T-cell (primary cell): ENCODE measurements at places on chromosomes 5 and 9.

GRCh38 chr9:70111641-70112236 lies 68.1 kb downstream of the MAMDC2 start:
- no peaks in the 10 kb centered on the region for H3K4me1 ChIP-seq
- no peak overlapping the region for H3K27ac ChIP-seq
- H3K4me3 ChIP-seq, result no peak overlapping the region
- DNase-seq, result no peak
- H3K27me3 ChIP-seq, result no peaks in the 10 kb centered on the region

DNA sequence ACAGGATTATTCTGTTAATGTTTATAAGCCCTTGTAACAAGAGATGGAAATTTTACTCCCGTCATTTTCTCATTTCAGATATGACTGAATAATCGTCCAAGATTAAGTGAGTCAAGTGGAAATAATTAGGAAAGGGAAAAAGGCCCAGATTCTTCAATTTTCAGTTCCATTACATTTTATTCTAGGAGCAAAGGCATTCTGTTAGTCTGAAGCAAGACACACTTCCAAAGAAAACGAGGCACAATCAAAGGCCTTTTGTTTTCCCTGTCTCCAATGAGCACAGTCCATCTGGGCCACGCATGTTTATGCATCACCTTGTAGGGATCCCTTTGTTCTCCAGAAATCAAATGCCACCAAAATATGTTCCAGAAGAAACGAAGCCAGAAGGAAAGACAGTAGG lies 382.9 kb upstream of the RFX3 start:
- H3K4me1 ChIP-seq, result no peaks in the 10 kb centered on the region
- H3K27me3 ChIP-seq, result no peaks in the 10 kb centered on the region
- DNase-seq, result no peak
- H3K27ac ChIP-seq, result no peak overlapping the region
- H3K4me3 ChIP-seq, result no peak overlapping the region

- H3K27me3 ChIP-seq, result no peaks in the 10 kb centered on the region
- DNase-seq, result peak; percentile 37
- H3K4me1 ChIP-seq, result no peaks in the 10 kb centered on the region
- H3K4me3 ChIP-seq, result no peak overlapping the region
- no peaks in the 10 kb centered on the region for H3K36me3 ChIP-seq
Measured at GRCh38 chr5:65790371-65791163, 68.6 kb downstream of the NLN start.

- H3K4me1 ChIP-seq, result no peaks in the 10 kb centered on the region
- peaks cover 13% of the 10 kb centered on the region for H3K27me3 ChIP-seq
- DNase-seq, result no peak
- no peak overlapping the region for H3K27ac ChIP-seq
Measured at GRCh38 chr5:61617995-61618525, 286.0 kb downstream of the ZSWIM6 start.

GRCh38 chr5:129991780-129992179 lies 87.5 kb downstream of the CHSY3 start:
- no peaks in the 10 kb centered on the region for H3K36me3 ChIP-seq
- H3K27ac ChIP-seq, result no peak overlapping the region
- no peaks in the 10 kb centered on the region for H3K27me3 ChIP-seq

- no peak for DNase-seq
- no peaks in the 10 kb centered on the region for H3K27me3 ChIP-seq
- H3K4me3 ChIP-seq, result peak overlapping the region; percentile 25
- H3K27ac ChIP-seq, result peak overlapping the region; percentile 35
- peaks cover 14% of the 10 kb centered on the region for H3K4me1 ChIP-seq
- H3K36me3 ChIP-seq, result no peaks in the 10 kb centered on the region
Measured at GRCh38 chr5:65866837-65867521, 59.4 kb upstream of the ERBIN start.

DNA sequence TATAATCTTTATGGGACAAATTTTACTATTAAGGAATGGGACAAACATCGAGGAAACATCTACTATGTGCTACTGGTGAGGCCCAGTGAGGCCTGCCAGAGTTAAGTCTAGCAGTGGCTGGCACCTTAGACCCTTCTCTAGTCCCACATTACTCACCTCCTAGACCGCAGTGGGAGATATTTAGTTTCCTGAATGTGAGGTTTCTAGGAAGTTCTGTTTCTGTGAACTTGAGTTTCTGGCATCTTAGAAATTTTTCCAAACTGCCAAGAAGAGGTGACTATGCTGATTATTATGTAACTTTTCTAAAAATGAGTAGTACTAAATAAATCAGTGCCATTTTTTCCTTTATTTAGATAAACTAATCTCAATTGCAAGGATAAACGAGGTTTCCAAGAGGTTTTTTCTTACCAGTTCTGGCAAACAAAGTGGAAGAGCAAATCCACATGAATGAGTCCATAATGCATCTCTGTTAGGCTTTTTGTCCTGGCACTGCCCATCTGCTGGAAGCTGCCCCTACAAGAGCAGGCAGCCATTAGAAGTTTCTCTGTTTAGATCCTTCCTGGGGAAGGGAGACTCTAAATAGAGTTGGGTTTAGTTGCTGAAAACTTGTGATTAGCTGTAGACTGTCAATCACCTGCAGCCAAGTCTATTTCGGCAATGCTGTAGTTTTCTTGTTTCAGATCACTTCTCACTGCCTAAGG lies 348.7 kb downstream of the MAN2A1 start:
- H3K4me1 ChIP-seq, result no peaks in the 10 kb centered on the region
- no peak overlapping the region for H3K4me3 ChIP-seq
- H3K36me3 ChIP-seq, result no peaks in the 10 kb centered on the region
- no peak overlapping the region for H3K27ac ChIP-seq
- no peaks in the 10 kb centered on the region for H3K27me3 ChIP-seq

DNA sequence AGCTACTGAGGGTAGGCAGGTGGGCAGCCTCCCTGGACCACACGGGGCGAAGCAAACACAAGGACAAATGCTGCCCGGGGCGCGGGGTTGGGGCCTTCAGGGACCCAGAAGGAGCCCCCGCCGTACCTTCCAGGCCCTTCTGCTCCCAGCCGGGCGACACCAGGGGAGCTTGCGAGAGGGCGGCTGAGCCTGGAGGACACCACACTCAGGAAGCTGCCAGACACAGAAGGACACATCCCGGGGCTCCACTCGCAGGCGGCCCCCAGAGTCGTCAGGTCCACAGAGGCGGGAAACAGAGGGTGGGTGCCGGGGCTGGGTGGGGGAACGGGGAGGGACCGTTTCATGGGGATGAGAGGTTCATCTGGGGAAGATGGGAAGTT lies 58.5 kb upstream of the UBAC1 start:
- H3K27ac ChIP-seq, result no peak overlapping the region
- no peak overlapping the region for H3K4me3 ChIP-seq
- no peak for DNase-seq
- H3K27me3 ChIP-seq, result no peaks in the 10 kb centered on the region

GRCh38 chr5:125326150-125326510 lies 579.7 kb upstream of the ZNF608 start:
- DNase-seq, result no peak

GRCh38 chr9:113946496-113947115 lies 70.5 kb downstream of the ZNF618 start:
- no peaks in the 10 kb centered on the region for H3K36me3 ChIP-seq
- DNase-seq, result no peak
- H3K27ac ChIP-seq, result no peak overlapping the region
- H3K4me3 ChIP-seq, result no peak overlapping the region
- no peaks in the 10 kb centered on the region for H3K4me1 ChIP-seq
- peaks cover 15% of the 10 kb centered on the region for H3K27me3 ChIP-seq

DNA sequence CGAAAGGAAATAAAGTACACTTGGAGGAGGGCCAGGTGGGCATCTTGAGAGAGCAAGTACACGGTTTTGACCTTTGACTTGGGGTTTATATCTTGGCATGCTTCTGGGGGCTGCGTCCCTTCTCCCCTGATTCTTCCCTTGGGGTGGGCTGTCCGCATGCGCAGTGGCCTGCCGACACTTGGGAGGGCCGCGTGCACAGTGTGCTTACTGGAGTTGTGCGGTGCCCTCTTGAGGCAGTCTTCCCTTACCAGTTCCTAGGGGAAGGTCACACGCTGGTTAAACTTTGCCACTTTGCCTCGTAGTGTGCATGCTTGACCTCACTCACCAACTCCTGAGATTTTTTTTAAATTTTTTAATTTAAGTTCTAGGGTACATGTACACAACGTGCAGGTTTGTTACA lies 4.3 kb upstream of the CLPTM1L start:
- H3K36me3 ChIP-seq, result no peaks in the 10 kb centered on the region
- H3K27me3 ChIP-seq, result no peaks in the 10 kb centered on the region
- no peak overlapping the region for H3K4me3 ChIP-seq
- H3K4me1 ChIP-seq, result peaks cover 14% of the 10 kb centered on the region
- DNase-seq, result no peak
- H3K27ac ChIP-seq, result no peak overlapping the region

- H3K4me3 ChIP-seq, result no peak overlapping the region
- H3K27me3 ChIP-seq, result no peaks in the 10 kb centered on the region
- H3K27ac ChIP-seq, result no peak overlapping the region
- no peaks in the 10 kb centered on the region for H3K36me3 ChIP-seq
- DNase-seq, result no peak
Measured at GRCh38 chr5:17148481-17148880, 69.0 kb upstream of the BASP1 start.

DNA sequence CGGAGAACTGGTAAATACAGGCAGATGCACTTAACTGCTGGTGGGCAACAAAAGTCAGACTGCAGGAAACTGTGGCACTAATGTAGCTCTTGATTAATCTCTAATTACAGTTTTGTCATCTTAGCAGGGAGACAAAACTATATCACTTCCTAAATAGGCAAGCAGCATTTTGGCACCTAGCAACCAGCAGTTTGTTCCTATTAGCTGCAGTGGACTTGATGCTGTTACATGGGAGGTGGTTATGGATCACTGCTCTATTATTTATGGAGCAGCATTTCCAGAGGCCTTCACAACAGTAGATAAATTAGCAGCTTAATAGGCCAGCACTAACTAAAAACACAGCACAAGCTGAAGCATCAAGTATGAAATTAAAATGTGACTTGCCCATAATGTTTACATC lies 518.3 kb upstream of the ITGA1 start:
- H3K4me3 ChIP-seq, result no peak overlapping the region
- H3K27me3 ChIP-seq, result no peaks in the 10 kb centered on the region
- H3K36me3 ChIP-seq, result no peaks in the 10 kb centered on the region
- no peaks in the 10 kb centered on the region for H3K4me1 ChIP-seq
- H3K27ac ChIP-seq, result no peak overlapping the region
- no peak for DNase-seq

- no peak overlapping the region for H3K27ac ChIP-seq
- no peaks in the 10 kb centered on the region for H3K27me3 ChIP-seq
- H3K36me3 ChIP-seq, result peaks cover 8% of the 10 kb centered on the region
- no peak for DNase-seq
- no peaks in the 10 kb centered on the region for H3K4me1 ChIP-seq
- H3K4me3 ChIP-seq, result no peak overlapping the region
Measured at GRCh38 chr9:126388964-126389708, 62.5 kb downstream of the MVB12B start.

- H3K36me3 ChIP-seq, result no peaks in the 10 kb centered on the region
- H3K27me3 ChIP-seq, result peaks cover 5% of the 10 kb centered on the region
- H3K4me1 ChIP-seq, result no peaks in the 10 kb centered on the region
- H3K4me3 ChIP-seq, result no peak overlapping the region
Measured at GRCh38 chr9:121491111-121491510, 8.5 kb downstream of the GGTA1 start.

- H3K27ac ChIP-seq, result no peak overlapping the region
- no peak for DNase-seq
- H3K4me3 ChIP-seq, result no peak overlapping the region
- H3K27me3 ChIP-seq, result no peaks in the 10 kb centered on the region
Measured at GRCh38 chr5:56977021-56977420, 25.1 kb upstream of the MIER3 start.

DNA sequence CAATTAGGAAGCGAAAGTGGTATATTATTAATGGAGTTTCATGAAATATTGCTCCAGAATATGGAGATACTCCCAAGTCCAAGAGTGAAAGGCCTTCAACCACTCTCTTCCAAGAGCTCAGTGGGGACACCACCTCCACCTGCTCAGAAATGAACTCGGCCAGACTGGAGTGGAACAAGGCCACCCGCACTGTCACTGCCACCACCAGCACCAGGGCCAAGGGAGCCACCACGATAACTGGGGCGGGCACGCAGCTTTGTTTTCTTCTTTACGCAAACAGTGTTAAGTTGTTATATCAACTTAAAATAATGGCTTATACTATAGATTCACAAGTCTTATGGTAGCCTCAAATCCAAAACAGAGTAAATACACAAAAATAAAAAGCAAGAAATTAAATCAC lies 204.1 kb downstream of the TRPM3 start:
- no peak overlapping the region for H3K4me3 ChIP-seq
- no peak for DNase-seq
- H3K27ac ChIP-seq, result no peak overlapping the region

GRCh38 chr5:150485693-150486401 lies 22.1 kb upstream of the NDST1 start:
- H3K4me3 ChIP-seq, result peak overlapping the region; percentile 52
- H3K27me3 ChIP-seq, result peaks cover 33% of the 10 kb centered on the region

DNA sequence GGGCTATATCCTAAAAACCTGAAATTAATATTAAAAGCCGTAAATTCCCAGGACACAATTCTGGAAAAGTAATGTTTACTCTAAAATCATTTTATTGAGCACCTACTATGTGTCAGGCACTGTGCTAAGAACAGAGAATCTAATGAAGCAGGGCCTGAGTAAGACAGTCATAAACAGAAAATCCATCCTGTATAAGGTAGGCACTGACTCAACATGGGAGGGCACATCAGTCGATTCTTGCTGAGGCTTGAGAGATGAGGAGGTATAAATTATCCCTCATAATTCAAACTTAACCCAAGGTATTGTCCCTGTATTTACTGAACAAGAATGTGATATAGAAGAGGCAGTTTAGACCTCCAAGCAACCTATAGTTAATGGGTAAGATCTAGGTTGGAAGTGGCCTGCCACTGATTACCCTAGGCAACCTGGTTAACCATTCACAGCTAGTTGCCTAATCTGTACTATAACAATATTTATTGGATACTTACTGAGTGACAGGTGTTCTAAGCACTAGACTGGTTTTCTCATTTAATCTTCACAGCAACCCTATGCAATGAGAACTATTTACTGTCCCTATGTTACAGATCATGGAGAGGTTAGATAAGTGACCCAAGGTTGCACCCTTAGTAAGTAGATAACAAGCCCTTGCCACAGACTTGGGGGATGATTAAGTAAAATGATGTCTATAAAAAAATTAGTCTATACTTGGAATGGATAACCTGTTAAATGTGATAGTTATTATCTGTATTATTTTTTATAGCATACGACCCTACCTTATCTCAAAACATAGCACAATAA lies 317.7 kb downstream of the PDE4D start:
- H3K36me3 ChIP-seq, result no peaks in the 10 kb centered on the region
- no peak for DNase-seq
- no peaks in the 10 kb centered on the region for H3K27me3 ChIP-seq

DNA sequence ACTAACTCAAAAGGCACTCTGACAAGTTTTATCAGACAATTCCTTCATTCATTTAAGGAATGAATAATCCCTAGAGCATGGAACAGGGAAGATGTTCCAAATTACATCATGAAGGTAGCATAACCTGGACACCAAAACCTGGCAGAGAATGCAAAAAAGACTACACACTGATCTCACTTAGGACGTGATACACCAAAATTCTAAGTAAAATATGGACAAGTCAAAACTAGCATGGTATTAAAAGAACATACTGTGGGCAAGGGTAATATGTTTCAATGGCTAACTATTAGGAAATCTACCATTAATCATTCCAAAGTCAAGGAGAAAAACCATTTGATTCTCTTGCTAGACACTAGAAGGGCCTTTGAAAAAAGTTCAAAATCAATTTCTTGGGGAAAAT lies 176.5 kb downstream of the HSPA4 start:
- no peaks in the 10 kb centered on the region for H3K27me3 ChIP-seq
- DNase-seq, result no peak
- H3K27ac ChIP-seq, result no peak overlapping the region
- H3K4me3 ChIP-seq, result no peak overlapping the region
